ENCODE measurements at places on chromosomes 7 and 10.

DNA sequence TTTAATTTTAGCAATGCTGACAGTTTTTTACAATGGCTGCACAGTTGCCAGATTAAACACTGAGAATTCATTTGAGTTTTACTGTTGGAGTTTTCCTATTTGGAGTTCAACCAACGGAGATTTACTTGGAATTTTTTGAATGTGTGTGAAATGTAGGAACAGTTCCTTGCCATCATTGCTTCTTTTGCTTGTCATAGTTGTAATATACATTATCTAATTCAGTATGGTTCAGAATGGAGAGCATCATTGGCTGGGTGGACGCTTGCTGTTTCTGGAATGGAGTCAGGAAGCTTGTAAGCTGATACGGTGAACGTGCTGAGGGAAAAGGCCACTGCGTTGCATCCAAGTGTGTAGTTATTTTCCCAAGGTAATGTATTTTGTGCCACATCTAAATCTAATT is 404.3 kb upstream of the KLF6 start:
- DNase-seq = no peak

GRCh38 chr7:138581065-138581464 is 120.1 kb downstream of the SVOPL start:
- no peak for DNase-seq

DNA sequence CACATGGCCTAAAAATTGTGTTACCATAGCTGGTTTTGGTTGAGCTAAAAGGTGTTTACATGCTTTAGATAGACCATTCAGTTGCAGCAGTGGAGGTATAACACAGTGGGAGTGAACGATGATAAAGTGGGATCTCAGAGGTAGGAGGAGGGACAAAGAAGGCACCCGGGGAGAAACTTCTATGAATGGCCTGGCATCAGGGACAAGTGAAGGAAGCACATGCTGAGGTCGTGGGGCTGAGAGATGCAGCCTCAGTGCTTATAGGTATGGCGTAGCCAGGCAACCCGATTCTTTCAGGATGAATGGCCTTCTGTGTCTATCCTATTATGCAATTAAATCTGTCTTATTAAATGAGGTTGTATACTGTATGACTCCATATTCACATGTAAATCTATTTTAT is 3.9 kb upstream of the CDK6 start:
- no peak for DNase-seq

DNA sequence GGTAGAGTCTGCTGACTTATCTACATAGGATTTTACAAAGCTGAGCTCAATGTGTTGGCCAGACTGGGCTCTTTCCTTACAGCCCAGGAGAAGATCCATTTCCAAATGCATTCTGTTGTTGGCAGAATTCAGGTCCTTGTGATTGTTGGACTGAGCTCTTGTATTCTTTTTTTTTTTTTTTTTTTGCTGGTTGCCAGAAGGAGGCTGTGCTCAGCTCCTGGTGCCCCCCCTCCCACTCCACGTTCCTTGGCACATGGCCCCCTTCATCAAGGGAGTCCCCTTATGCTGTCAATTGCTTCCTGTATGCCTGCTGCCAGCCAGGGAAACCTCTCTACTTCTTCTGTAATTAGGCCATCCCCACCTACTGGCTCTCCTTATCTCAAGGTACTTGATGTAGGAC is 518.1 kb upstream of the AKR1E2 start:
- DNase-seq = no peak

- DNase-seq = peak; percentile 83
Measured at GRCh38 chr10:46228563-46229071, 58.2 kb upstream of the ANTXRL start.

DNA sequence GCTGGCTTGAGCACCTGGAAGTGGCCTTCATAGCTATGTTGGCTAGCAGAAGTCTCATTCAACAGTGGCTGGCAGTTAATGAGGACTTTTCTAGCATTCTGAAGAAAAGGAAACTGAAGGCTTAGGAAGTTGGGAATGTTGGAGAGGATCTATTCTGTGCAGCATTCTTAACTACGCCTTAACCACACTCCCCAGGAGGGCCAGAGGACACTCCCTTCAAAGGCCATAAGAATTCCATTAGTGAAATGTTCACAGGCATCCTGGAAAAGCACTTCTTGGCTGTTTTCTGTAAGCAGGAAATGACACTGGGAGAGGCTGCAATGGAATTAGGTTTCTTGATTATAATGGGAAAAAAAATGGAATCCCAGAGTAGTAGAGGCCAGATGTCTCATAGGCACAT is 188.9 kb downstream of the ARHGAP12 start:
- DNase-seq = no peak

GRCh38 chr10:56522166-56522565 is 161.1 kb upstream of the ZWINT start:
- no peak for DNase-seq

GRCh38 chr7:26398756-26399509 is 107.3 kb downstream of the SNX10 start:
- DNase-seq = peak; percentile 40

DNA sequence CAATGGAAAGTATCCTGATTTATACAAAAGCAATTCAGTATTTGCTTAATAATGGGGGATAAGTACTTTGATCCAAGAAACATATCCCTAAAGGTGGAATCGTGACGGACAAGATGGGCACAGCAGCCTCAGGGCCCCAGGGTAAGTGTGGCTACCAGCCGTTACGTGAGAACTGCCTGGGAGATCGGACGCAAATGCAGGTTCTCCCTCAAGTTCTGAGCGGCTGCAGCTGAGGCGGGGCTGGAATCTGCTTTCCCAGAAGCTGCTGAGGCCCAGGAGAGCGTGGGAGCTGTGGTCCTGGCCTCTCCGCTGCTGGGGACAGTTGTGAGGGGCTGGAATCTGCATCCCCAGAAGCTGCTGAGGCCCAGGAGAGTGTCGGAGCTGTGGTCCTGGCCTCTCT is 13.5 kb downstream of the FOXL3 start:
- DNase-seq = no peak

DNA sequence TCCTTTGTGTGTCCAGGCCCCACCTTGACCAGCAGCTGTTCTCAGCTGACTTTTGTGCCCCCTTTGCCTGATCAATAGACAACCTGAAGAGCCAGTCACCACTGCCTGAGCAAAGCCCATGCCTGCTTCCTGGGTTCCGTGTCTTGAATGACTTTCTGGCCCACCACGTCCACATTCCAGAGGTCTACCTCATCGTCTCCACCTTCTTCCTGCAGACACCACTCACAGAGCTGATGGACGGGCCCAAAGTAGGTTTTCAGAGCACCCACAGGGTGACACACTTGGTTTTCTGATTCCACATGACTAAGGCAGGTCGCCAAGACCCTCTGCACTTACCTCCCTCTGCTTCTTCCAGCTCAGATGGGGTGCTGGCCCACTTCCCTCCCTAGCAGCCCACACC is 126.8 kb downstream of the WDFY4 start:
- no peak for DNase-seq

- DNase-seq = no peak
Measured at GRCh38 chr7:106222545-106222944, 62.2 kb downstream of the NAMPT start.

GRCh38 chr7:23074443-23075261 is 30.9 kb upstream of the KLHL7 start:
- DNase-seq = no peak

GRCh38 chr7:63968629-63969028 is 30.0 kb upstream of the ZNF722 start:
- DNase-seq = no peak

DNA sequence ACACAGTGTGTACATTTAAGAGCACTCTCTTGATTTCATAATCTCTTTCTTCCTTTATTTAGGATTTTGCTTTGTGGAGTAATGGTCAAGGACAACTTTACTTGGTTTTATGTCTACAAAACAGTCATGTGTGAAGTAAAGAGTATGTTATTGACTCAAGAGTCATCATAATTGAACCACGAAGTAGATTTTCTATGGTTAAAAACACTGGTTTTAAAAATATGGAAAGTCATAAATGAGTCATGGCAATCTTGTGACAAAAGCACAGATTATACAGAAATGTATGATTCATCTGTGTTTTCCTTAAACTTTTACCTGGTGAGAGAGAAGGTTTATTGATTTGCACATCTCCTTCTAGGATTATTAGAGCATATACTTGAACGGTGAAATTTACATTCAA is 969.7 kb downstream of the GATA3 start:
- no peak for DNase-seq

DNA sequence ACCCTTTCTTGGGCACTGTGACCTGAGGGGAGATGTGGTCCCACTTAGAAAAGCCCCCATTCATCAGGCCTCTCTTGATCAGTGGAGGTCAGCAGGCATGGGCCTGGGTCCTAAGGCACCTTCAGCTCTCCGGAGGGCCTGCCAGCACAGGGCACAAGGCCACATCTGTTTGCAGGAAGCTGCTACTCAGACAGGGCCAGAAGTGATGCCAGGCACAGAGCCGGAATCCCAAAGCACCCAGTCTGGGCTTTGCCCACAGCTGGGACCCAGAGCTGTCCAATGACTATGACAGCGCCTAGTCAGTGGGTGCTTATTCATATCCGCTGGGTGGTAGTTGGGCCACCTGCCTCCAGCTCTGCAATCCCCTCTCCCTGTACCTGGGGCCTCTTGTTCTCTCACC is 63.2 kb upstream of the ELN start:
- no peak for DNase-seq

GRCh38 chr7:154789404-154789803 is 213.5 kb downstream of the PAXIP1 start:
- DNase-seq = peak; percentile 5

GRCh38 chr10:8128511-8128910 is 74.0 kb downstream of the GATA3 start:
- DNase-seq = no peak

DNA sequence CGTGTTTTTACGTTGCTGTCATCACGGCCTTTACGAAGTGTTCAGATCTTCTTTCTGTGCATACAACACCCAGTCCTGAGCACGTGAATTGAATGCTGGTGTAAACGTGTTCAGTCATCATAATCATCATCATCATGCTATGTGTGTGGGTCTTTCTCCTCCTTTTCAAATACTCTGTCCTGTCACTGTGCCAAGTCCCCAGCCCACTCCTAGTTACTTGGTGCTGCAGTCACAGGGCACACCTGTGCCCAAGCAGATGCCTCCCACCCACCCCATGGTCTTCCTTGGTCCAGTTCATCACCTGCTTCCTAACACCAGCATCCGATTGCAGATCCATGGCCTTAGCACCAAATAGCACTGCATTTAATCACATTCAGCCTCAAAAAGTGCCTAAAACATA is 78.6 kb upstream of the MGMT start:
- no peak for DNase-seq

- DNase-seq = peak; percentile 87
Measured at GRCh38 chr7:100483090-100483721, 521 bp upstream of the NYAP1 start.

DNA sequence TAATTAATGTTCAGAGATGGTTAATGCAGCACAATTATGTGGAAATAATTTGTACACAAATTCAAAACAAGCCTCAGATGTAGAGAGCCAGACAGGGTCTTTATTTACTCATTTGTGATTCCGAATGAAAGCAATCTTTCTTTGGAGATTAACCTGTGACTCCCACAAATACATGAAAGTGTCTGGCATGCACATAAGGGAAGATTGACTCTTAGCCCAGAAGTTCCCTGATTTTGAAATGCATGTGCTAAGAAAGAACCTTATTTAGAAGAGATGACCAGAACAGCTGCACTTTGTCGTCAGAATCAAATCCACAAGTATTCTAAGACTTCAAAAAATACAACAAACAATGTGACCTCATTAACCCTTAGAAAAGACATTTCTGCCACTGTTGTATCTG is 45.1 kb downstream of the RNLS start:
- no peak for DNase-seq

DNA sequence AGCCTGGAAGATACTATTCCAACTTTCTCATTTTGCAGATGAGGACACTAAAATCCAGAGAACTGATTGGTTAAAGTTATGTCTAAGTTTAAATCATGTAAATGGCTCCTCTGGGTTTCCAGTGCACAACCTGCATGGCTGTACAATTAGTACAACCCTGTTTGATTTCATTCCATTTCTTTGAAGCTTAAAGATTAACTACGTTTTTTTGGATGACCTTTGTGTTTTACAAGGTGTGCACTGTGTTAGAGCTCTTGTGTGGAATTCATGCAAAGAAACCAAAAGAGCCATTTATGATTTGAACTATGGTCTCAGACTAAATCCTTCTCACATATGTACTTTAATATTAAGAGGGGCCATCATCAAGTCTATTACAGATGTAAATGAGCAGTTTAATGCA is 149.5 kb downstream of the TMEM168 start:
- no peak for DNase-seq

GRCh38 chr10:32114508-32114907 is 58.3 kb upstream of the KIF5B start:
- DNase-seq = no peak

DNA sequence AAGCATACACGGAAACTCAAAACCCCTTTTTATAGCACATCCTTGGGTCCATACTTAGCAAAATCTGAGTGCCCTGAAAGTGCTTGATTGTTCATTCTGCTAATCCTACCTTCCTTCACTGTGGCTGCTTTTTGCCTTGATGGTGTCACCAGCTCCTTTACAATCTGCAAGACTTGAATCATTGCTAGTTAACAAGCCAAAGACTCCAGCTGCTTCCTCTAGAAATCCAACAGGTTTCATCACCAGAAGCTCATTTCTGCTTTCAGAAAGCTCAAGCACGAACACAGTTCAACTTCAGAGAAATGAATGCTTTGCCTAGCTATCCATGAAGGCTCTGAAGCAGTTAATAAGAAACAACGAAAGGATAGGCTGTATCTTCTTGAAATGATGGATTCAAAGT is 38.0 kb downstream of the USP6NL start:
- DNase-seq = no peak

- no peak for DNase-seq
Measured at GRCh38 chr10:79430936-79431335, 14.5 kb downstream of the ZCCHC24 start.

GRCh38 chr10:70362328-70362727 is 20.1 kb downstream of the LRRC20 start:
- no peak for DNase-seq

DNA sequence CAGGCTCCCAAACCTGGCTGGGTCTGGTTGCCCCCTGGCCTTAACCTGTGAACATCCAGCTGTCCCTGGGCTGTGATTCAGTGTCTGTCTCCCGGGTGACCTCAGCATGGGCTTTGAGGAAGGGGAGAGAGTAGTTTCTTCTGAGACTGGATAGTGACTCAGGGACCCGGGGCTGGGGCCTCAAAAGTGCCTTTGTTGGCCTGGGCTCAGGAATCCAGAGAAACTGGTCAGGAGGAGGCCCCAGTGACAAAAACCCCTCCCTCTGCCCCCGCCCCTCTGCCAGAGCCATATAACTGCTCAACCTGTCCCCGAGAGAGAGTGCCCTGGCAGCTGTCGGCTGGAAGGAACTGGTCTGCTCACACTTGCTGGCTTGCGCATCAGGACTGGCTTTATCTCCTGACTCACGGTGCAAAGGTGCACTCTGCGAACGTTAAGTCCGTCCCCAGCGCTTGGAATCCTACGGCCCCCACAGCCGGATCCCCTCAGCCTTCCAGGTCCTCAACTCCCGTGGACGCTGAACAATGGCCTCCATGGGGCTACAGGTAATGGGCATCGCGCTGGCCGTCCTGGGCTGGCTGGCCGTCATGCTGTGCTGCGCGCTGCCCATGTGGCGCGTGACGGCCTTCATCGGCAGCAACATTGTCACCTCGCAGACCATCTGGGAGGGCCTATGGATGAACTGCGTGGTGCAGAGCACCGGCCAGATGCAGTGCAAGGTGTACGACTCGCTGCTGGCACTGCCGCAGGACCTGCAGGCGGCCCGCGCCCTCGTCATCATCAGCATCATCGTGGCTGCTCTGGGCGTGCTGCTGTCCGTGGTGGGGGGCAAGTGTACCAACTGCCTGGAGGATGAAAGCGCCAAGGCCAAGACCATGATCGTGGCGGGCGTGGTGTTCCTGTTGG is at the start of gene CLDN4:
Gene CLDN4, plus strand, starts transcription at position 316 of the 903 bp plus-strand sequence. Its CDS starts 206 bp downstream, at position 522.
- no peak for DNase-seq

GRCh38 chr10:43384252-43385221 is 13.1 kb downstream of the FXYD4 start:
- DNase-seq = no peak

Measured in erythroblast (primary cell).